ENCODE measurements at places on chromosomes 5 and 9. TPM values are rescaled to one million over a fixed set of nuclear protein-coding genes. Genes with fewer than 3 reads are reported as not detected.

Gene GMCL2
- total RNA-seq, result not detected

Gene PCDHB11
- total RNA-seq, result not detected

Gene KCNV2
- not detected for total RNA-seq

Gene OMD
- total RNA-seq, result not detected

Gene SPEF2
- 17.9 TPM for total RNA-seq

Gene COL15A1
- 0.30 TPM for total RNA-seq

Gene NEUROG1
- not detected for total RNA-seq

Gene PRRX2
- 3.3 TPM for total RNA-seq

Gene CD72
- total RNA-seq, result 31.9 TPM

- DNase-seq, result no peak
These were observed 144.5 kb downstream of the UNC13B start for GRCh38 chr9:35306283-35306682.

- DNase-seq, result peak; percentile 75
These were observed 568 bp downstream of the MACIR start for GRCh38 chr5:103258957-103259704.

DNA sequence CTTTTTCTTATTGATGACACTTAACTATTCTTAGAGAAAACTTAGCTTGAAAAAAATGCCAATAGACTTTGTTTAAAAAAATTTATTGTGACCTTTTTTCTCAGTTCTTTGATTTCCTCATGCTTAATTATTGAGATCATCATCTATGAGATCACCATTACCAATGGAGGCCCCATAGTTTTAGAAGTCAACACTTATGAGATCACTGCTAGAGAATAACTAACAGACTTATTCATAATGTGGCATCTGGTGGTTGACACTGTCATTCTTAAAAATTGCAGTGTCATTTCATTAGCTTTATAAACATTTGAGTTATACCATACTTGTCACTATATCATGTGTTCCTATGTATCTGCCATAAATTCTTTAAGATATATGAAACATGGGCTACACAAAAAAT, 14.9 kb upstream of the FEM1C start:
- no peak for DNase-seq

DNA sequence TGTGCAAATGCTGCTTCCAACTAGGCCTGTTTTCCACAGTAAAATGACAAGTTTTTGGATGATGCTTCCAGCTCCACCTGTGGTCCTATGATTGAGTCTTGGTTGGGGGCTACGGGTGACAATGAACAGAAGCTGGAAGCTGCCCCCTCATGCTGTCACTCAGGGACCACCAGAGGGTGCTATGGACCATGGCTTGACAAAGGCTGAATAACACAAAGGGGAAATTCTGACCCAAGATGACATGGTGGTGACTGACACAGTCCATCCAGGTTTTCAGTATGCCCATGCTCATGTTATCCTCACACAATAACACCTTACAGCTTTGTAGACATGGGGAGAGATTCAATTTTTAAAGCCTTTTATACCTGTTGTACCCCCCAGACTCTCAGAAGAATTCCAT, 23.9 kb upstream of the SAP30L start:
- DNase-seq, result peak; percentile 23

GRCh38 chr5:2000591-2000990, 117.9 kb upstream of the IRX4 start:
- DNase-seq, result no peak

- no peak for DNase-seq
These were observed 205.2 kb downstream of the AGTPBP1 start for GRCh38 chr9:85536514-85536913.

DNA sequence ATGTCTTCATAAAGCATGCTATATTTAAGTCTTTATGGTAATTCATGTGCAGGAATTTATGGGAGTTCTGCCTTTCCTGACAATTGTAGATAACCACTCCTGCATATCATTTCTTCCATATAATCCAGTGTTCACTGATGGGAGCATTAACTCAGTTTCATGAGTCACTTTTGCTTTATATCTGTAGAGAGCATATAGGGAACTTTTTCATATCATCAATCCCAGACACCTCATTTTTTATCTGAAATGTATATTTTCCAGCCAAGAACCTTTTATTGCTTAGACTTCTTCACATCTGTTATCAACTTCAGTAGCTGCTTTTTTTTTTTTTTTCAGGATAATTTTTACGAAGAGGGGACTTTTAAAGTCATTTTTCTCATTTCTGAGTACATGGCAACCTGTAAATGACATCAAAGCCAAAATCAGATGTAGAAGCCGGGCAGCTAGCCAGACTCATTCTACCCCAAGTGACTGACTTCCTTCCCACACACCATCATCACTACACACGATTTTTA, 41.1 kb downstream of the NFX1 start:
- DNase-seq, result no peak

DNA sequence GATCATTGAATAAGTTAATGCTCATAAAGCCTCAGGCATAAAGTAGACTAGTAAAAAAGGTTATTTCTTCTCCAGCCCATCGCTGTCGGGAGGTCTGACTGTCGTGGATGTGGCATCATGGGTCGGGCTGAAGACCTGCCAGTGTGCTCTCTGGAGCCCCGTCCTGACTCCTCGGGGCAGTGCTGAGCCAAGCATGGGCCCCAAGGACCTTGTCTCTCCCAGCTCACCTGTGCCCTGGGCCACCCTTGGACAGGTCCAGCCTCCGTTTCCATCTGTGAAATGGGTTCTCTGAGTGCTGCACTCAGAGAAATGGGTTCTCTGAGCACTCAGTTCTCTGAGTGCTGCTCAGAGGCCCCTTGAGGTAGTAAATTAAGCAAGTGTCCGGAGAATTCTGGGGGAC, 269.0 kb downstream of the GADD45G start:
- DNase-seq, result no peak

DNA sequence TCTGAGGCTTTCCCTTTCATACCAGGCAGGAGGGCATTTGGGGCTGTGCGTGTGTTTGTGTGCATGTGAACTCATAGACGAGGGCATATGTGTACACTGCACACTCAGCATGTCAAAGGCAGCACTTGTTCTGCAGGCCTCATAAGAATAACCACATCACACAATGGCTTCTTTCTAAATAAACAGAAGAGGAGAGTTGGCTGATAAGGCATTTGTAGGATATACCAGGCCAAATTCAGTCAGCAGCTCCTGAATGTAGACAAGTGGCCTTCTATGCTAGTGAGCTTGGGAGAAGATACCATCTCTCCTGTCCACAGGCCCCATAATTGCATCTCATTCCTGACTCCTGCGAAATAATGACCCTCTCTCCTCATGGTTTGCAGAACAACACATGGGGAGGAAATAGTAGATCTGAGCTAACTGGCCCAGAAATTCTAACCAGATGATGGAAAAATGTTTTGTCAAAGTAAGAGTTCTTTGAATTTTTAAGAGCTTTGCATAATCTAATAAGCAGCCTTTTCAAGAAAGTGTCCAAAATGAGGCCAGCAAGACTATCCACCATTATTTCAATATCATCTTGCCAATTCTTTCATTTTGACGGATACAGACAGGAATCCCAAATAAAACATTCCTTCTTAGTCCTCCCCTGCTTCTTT, 60.5 kb upstream of the GAS1 start:
- no peak for DNase-seq

- no peak for DNase-seq
These were observed 113.4 kb downstream of the HSD17B3 start for GRCh38 chr9:96188571-96188970.

DNA sequence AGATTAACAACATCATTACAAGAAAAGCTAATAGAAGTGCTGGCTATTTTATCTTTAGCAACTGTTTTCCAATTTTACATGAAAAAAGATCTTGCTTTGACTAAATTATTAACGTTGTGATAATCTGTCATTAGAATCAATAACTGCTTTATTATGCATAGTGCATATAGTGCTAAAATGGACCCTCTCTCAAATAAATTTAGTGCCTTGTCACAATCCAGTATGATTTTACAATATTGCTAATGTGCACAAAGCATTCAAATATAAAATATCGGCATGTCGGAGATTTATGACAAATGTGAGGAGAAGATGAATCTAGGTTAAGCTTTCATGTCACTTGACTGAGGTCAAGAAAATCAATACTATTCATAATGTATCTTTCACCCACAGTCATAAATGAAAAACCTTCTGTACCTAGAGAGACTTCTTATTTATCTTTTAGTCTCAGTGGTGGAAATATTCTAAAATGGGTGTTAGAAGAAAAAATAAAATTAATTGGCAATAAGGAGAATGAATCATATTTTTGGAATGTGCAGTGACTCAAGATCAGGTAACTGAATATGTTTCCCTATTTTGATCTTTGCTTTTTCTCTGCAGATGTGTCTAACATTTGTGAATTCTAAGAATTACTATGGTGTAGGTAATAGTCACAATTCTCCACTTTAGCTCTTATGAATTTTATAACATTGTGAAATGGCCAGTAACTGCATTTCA, 672.9 kb upstream of the GRAMD2B start:
- no peak for DNase-seq

DNA sequence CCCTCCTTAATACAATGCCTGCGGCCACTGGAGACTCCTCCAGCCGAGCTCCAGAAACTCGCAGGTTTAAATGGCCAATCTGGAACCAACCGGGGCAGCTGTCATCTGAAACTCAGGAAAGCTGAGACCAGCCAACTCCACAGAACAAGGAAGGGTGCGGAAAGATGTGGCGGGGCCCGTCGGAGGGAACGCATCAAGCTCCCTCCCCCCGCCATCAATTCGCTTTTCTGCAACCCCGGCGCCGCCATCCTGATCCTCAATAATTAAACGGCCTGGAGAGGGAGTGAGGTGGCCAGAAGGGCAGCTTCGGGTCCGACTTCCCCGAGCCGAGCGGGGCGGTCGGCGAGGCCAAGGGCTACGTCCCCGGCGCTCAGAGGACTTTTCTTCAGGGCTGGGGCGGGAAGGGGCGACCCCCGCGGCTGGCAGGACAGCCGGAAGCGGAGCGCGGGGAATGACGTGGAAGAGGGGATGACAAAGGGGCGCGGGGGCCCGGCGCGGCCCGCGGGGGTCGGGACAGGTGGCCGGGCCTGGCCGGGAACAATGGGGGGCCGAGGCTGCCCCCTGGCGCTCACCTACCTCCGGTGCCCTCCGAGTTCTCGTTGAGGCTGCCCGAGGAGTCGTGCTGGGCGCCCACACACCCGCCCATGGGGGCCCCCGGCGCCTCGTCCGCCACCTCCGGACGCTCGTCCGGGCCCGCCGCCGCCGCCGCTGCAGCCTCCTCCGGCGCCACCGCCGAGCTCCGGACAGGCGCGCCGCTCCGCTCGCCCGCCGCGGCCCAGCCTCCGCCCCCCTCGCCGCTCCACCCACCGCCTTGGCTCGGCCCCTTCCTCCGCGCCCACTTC, at the start of gene UBTD2:
Gene UBTD2, minus strand, starts transcription at position 745 of the 842 bp plus-strand sequence. Its CDS starts 99 bp downstream, at position 646.
- peak; percentile 87 for DNase-seq

- no peak for DNase-seq
These were observed 108.5 kb downstream of the RASGRF2 start for GRCh38 chr5:81068635-81069034.

DNA sequence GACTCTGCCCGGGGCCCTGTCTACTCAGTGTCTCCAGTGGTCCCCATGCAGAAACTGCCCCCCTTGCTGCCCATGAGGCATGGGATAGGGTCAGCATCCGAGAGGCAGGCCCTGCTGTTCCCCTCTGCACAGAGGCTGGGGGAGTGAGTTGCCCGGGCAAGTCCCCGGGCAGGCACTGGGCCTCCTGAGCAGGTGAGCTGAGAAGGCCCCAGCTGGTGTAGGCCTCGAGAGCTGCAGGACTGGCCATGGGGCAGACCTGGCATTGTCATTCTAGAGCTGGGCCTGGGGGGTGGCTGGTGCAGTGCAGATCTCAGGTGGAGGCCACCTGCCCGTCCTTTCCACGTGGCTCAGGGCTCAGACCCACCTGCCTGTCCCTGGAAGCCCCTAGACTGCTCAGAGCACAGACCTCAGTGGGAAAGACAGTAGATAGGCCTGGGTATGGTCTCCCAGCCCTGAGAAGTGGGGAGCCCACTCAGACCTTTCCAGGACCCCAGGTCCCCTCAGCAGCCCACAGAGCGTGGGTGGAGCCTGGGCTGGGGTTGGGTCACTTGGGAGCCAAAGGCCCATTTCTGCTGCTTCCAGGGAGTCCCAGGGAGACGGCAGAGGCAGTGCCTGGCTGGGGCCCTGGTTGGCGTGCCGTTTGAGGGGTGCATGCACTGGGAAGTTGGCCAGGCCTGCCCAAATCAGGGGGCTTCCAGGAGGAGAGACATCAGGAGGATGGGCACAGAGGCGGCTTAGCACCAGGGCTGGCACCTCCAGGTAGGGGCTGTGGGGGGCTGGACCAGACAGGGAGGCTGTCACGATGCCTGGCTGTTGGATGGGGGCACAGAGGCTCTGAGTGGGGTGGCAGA, 4.8 kb upstream of the NOTCH1 start:
- no peak for DNase-seq

DNA sequence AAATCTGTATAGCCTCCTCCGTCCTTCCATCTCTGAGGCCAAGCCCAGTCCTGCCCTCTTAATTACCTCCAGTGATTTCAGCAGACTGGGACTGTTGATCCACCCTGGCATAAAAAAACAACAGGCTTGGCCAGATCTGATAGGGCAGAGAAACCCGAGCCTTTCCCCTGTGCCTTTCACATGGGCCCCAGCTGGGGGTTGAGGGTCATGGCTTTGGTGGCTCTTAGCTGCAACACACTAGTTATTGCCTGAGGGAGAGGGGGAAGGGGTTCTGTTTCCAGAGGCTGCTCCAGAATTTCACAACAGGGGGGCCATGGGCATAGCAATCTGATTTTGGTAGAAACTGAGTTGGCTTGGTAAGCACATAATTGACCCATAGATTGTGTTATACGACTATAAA, 21.2 kb upstream of the PANK3 start:
- DNase-seq, result no peak

DNA sequence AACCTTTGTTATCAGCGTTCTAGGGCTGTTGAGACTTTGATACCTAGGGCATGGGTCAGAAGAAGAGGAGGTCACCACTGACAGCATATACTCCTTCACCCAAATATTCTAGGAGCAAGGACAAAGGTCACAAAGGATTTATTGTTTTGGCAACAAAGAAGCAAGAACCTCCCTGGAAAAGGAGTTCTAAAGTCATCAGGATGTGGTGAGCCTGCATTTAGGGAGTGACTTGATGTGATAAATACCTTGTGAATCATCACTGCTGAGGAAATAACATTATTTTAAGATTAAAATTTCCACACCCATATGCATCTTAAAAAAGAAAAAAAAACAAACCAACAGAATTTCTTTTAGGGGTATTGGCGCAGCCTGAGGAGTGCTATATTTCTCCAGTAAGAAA, 13.9 kb downstream of the IFNA1 start:
- no peak for DNase-seq

DNA sequence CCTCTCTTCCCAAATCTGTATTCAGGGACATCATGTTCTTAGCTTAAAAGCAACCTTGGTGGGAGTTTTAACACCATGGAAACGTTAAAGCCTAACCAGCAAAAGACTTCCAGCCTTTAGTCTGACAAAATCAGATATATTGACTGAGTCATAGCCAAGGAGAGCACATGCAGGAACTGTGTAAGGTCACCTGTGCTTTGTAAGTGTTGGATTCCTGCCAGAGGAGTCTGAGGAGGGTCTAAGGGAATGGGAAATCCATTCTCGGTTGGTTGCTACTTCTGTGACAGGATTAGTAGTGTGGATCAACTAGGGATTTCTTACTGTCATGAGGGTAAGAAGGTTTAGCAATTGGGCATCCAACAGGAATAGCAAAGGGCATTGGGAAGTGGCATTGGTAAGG, 142.0 kb upstream of the CHD1 start:
- no peak for DNase-seq
